Activated CD4-positive, alpha-beta memory T cell treated with anti-CD3 and anti-CD28 coated beads, Interleukin-2, amount 10 ng/mL, durations not matched to agents 7 days and 5 days (primary cell): ENCODE measurements at places on chromosomes 7 and 10. TPM values are rescaled to one million over a fixed set of nuclear protein-coding genes. Genes with fewer than 3 reads are reported as not detected.

KCNH2 gene
- total RNA-seq: 0.38 TPM

TMEM130 gene
- total RNA-seq: not detected

TMEM270 gene
- total RNA-seq: not detected

DNA sequence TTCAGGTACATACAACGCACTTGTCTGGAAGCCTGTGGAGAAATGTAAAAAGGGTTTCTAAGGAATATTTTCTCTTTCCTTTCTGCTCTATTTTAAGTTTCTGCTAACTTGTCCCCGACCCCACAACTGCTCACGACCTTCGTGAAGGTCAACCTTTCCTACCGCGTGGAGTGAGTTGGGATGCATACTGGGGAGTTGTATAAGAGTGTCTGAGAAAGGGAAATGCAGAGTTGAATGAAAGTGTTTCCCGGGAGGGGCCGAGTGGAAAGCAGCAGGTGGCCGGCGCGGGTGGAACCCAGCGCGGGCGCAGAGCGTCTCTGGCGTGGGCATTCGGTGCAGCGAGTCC, 17.9 kb upstream of the ACBD5 start:
- no peak for DNase-seq

GRCh38 chr10:117419921-117420320, 44.7 kb upstream of the PDZD8 start:
- DNase-seq: no peak

GRCh38 chr10:58158806-58159205, 108.9 kb downstream of the IPMK start:
- DNase-seq: no peak

GRCh38 chr10:132184816-132185593, 1.7 kb upstream of the DPYSL4 start:
- no peak for DNase-seq

- DNase-seq: no peak
These were observed 104.8 kb upstream of the SHH start for GRCh38 chr7:155916926-155917655.

DNA sequence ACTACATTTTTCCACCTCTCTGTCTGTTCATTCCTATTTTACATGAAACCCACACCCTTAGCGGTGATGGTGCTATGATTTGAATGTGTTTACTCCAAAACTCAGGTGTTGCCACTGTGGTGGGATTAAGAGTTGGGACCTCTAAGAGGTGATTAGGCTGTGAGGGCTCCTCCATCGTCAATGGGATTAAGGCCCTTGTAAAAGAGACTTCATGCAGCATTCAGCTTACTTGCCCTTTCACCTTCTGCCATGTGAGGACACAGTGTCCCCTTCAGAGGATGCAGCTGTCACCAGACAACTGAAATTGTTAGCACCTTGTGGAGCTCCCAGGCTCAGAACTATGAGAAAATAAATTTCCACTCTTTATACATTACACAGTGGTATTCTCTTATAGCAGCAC, 182.2 kb downstream of the NOC3L start:
- DNase-seq: no peak

- no peak for DNase-seq
These were observed 59.2 kb downstream of the AKAP9 start for GRCh38 chr7:91999631-92000565.

GRCh38 chr10:24446739-24447138, 237.8 kb downstream of the KIAA1217 start:
- DNase-seq: no peak

DNA sequence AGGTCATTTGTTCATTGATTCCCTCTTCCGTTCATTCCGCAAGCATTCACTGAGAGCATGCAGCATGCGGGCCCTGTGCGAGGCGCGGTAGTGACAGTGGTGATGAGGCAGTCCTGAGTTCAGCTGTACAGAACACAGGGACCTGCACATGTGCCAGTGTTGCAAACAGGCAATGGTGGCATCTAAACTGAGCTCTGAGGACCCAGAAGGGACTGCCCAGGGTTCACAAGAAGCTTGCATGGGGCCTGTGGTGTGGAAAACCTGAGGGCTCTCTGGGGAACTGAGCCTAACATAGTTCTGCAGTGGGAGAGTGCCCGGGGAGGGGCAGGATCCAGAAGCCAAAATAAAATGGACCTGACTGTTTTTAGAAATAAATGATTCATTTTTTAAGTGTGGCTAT, 13.2 kb downstream of the ZNF488 start:
- peak; percentile 12 for DNase-seq

DNA sequence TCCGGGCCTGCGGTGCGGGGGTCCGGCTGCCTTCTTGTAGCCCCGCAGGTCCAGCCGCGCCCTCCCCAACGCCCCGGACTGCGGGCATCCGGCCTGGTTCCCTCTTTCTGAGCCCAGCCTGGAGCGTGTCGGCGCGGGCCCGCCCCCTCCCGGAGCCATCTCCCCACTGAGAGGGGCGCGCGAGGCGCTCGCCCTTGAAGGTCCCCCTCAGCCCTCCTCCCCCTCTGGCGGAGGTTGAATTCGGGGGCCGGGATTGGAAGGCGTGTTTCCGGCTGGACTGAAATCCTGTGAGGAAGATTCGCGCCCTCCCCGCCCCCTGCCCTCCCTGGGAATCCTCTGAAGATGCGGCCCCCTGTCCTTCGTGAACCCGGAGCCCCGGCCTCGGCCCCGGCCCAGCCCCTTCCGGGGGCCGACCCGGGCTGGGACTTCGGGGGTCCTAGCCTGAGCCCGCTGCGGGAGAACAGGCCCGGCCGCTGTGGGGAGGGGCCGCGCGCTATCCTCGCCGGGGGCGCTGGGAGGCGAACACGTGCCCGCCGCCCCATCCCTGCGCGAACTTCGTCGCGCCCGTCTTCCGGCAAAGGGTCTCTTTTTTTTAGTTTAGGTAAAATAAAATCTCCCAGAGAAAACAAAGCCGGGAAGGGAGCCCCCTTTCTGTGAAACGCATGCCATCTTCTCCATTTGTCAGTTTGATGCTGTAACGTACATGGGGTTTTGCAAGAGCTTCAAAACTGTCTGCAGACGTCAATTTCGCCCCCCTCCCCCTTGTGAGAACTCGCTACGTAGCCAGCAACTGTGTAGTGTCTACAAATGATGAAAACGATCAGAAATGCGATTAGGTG, 636 bp downstream of the PDCD4 start:
- DNase-seq: peak; percentile 77

DNA sequence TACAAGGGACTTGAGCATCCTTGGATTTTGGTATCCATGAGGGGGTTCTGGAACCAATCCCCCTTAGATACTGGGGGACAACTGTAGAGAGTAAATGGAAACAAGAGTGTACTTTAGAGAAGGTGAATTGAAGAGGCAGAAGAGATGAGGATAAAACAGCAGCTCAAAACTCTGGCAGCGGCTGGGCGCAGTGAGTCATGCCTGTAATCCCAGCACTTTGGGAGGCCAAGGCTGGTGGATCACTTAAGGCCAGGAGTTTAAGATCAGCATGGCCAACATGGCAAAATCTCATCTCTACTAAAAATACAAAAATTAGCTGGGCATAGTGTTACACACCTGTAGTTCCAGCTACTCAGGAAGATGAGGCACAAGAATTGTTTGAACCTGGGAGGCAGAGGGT, 218.7 kb downstream of the GALNT17 start:
- no peak for DNase-seq

DNA sequence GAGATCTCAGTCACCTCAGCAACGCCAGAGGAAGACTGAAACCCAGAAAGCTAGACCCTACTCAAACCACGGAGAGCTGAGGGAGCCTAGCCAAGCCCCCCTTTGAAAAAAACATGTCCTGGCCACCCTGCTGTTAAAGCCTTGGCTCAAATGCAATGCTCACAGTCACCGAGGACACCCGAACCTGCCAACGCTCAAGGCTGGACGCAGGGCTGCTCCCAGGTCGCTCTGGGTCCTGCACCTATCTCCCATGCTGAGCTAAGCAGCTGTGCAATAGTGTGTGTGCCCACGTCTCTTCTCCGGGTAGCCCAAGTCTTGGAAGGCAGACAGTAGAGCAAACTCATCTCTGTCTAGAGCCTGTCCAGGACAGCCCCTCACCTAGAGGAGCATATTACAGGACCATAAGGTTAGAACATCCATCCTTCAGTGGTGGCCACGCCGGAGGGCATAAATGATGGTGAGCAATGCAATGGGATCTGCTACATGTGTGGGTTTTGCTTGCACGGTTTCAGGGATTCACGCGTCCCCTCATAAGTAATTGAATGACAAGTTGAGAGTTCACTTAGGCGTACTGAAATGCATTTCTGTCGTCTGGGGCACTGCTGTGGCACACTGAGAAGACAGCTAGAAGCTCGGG, 94.2 kb upstream of the DDC start:
- DNase-seq: no peak

GRCh38 chr10:91023700-91024398, 103.0 kb upstream of the ANKRD1 start:
- DNase-seq: no peak

- no peak for DNase-seq
These were observed 124.1 kb upstream of the NEBL start for GRCh38 chr10:21021231-21021630.

DNA sequence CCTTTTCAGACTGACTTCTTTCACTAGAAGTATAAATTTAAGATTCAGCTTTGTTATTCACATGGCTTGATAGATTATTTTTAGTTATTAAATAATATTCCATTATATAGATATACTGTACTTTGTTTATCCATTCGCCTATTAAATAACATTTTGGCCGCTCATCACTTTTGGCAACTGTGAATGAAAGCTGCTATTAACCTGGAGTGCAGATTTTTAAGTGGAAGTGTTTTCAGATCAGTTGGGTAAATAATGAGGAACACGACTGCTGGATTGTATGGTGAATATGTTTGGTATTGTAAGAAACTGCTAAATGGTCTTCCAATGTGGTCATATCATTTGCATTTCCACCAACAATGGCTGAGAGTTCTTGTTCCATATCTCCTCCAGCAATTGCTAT, 97.6 kb upstream of the ZNF804B start:
- no peak for DNase-seq

- DNase-seq: no peak
These were observed 136.4 kb upstream of the FGFR2 start for GRCh38 chr10:121734589-121735045.

GRCh38 chr10:78852466-78853240, 216.1 kb upstream of the ZMIZ1 start:
- DNase-seq: peak; percentile 24
